ENCODE measurements at places on chromosomes 6 and 20.

GRCh38 chr6:150761771-150762170, 103.7 kb upstream of the MTHFD1L start:
- no peak for DNase-seq

GRCh38 chr20:21182832-21183563, 57.1 kb downstream of the KIZ start:
- DNase-seq = no peak

DNA sequence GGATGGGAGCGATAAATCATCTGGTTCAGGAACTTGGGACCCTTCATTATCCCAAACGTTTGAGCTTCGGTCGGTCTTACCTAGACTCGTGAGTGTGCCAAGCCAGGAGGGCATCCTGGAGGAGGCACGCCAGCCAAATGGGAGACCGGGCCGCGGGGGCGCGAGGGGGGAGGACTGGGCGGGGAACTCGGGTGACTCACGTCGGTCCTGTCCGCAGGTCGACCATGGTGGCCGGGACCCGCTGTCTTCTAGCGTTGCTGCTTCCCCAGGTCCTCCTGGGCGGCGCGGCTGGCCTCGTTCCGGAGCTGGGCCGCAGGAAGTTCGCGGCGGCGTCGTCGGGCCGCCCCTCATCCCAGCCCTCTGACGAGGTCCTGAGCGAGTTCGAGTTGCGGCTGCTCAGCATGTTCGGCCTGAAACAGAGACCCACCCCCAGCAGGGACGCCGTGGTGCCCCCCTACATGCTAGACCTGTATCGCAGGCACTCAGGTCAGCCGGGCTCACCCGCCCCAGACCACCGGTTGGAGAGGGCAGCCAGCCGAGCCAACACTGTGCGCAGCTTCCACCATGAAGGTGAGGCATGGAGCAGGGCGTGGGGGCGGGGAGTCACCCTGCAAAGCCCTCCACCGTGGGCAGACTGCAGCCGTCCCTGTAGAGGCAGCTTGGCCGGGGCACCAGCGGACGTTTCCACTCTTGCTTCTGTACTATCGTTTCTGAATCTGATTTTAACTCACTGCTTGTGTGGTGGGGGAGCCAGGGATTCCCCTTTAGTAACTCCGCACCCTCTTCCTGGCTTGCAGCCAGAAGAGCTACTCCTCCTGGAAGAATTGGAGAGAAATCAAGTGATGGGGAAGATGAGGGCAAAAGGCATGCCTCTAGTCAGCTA, 2.7 kb downstream of the BMP2 start:
- no peak for DNase-seq

- no peak for DNase-seq
Observed at GRCh38 chr6:103356531-103356930, 1503.2 kb downstream of the HACE1 start.

DNA sequence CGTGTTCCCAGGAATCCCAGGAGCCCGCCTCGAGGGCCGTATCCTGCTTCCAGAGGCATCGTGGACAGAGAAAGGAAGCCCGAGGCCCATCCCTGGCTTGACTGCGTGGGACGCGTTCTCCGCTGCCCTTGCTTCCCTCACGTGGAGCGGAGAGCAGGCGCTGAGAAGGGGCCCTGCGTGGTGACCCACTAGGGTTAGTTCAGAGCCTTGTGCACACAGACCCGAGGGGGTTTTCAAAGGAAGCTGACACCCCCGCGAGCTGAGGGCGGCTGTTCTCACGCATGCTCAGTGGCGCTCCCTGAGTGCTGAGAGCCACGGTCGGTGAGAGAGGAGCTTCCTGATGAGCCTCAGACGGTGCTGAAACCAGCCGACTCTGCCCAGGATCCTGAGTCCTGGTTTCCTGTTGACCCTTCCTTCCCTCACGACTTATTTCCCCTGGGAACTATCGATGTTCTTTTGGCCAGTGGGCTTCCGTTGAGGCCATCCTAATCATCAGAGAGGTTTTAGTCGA, 28.9 kb upstream of the CCR6 start:
- DNase-seq = peak; percentile 73

DNA sequence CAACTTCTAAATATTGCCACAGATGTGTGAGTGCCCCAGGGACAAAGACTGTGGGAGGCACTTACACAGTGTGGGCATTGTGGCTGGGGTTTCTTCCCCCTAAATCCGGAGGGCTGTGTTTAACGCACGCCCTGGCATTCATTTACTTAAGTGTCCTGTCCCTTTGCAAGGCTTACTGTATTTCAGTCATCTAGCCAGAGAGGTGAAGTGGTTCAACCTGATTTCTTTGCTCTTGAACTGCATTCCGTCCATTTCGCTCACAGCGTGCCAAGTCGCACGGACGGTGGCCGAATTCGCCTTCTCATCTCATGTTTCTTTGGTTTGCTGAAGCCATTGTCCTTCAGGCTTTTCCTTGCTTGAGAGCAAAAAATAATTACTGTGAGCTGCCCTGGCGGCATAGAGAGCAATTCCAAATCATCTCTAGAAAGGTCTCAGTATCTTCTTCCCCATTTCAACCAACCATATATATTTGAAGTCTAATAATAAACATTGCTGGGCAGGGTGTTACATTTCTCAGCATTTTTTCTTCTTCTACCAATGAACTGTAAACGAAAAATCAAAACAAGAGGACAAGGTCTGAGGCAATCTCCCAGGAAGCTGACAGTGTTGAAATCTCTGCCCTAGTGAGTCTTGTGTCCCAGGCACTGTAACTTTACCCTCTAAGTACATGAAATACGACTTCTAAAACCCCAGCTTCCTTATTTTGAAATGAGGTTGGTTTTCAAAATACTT, 16.9 kb downstream of the SYTL3 start:
- no peak for DNase-seq

- no peak for DNase-seq
Observed at GRCh38 chr6:1079525-1079924, 232.4 kb upstream of the FOXQ1 start.

DNA sequence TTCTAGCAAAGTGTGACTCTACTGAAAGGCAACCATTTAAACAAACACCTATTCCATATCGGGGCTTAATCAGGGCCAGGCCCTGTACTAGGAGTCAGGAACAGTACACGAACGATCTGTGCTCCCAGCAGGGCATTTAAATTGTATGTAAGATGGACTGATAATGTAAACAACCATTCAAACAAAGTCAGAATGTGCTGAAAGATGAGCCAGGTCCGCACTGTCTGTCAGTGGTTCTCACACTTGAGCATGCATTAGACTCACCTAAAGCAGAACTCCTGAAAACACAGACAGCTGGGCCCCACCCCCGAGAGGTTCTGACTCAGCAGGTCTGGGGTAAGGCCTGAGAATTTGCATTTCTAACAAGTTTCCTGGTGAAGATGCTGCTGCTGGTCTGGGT, 81.6 kb downstream of the PXDC1 start:
- DNase-seq = no peak

DNA sequence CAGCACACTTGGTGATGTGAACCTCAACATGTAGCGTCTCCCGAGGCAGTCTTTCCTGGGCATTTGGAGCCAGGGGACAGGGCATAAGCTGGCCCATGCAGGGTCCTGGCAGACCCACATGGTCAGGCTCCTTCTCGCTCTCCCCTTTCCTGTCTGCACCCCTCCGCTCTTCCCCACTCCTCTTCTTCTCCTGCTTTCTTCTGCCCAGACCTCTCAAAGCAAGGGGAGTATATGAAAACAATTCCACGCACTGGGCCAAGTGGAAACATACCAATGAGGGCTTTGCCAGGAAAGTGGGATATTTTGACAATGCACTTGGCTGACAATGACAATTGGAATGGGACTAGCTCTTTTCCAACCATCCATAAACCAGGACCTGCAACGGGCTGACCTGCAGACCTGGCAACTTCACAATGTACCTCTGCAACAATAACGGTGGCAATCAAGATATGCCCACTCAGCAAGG, 58.9 kb upstream of the TRAF3IP2 start:
- DNase-seq = no peak

- DNase-seq = no peak
Observed at GRCh38 chr6:170023620-170024521, 267.0 kb downstream of the DLL1 start.

- DNase-seq = no peak
Observed at GRCh38 chr6:15132854-15133670, 112.8 kb upstream of the JARID2 start.

DNA sequence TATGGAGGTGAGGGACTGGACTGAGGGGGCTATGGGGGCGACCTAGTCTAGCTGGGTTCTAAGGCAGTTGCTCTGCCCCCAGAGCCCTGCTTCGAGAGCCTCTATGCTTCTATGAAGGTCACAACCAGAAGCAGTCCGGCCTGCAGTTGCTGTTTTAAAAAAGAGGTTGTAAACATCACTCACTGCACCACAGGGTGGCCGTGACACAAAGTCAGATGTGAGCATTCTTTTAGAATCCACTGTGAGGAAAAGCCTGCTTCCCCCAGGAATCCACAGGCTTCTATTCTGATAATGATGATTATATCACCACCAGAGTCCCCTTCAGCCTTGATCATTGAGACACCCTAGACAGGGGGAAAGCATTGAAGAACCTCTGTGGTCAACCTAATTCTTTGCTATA, 229.7 kb upstream of the AGPAT4 start:
- DNase-seq = no peak

DNA sequence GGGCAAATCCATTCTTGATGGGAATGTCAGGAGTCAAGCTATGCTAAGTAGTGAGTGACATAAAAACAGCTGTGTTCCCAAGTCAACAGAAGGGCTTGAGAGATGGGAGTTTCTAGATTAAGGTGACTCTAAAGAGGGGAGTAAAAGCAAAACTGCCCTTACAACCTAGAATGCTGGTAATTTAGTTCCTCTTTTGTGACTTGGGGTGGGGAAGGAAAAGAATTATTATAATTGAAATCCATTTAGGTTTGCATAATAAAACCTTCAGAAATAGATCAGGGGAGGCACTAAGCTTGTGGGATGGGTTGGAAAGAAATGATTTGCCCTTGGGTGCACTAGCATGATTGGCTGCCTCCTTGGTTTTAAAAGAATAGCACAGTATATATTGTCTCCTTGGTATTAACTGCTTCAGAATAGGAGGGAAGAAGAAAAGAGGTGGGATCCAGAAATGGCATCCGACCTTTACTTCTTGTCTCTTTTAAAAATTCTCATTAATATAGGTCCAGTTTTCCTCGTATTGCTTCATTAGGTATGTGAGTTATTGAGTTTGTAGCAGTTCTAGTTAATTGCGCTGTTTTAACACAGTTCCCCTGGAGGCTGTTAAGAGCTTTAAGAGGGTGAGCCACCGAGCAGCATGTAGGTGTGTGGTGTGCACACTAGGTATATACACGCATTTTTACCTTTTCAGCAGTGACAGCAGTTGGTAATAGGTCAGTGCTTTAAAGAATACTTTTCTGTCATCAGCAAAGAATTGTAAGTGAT, 95.3 kb upstream of the VSTM2L start:
- DNase-seq = no peak
